Umbilical cord (tissue), 2 donors: ENCODE measurements at places on chromosomes 1 and 21.

- no peak for DNase-seq
Observed at GRCh38 chr1:164519426-164519825, 39.6 kb upstream of the PBX1 start.

DNA sequence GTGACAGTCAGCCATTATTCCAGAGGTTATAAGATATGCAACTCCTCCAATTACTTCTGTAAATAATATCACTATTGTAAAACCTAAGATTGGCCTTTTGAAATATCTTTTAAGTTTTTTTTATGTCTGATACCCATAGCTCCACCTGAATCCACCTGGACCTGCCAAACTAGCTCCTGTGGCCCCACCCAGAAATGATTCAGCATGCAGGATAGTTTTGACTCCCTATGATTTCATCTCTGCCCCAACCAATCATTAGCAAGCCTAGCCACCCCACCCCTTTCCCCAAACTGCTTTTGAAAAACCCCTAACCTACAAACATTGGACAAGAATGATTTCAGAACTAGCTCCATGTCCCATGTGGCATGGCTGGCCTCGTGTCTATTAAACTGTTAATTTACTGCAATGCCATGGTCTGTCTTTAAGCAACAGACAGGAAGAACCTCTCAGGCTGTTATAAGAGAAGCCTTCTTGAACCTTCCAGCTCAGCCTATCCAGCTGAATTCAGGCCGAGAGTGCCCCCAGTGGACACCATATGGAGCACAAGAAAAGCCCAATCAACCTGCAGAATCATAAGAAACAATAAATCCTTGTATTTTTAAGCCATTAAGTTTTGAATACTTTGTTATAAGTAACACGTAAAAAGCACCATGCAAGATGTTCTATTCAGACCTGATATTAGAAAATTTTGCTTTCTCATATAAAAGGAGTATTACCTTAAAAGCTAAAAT is 263.0 kb upstream of the ZRANB2 start:
- DNase-seq, result no peak

DNA sequence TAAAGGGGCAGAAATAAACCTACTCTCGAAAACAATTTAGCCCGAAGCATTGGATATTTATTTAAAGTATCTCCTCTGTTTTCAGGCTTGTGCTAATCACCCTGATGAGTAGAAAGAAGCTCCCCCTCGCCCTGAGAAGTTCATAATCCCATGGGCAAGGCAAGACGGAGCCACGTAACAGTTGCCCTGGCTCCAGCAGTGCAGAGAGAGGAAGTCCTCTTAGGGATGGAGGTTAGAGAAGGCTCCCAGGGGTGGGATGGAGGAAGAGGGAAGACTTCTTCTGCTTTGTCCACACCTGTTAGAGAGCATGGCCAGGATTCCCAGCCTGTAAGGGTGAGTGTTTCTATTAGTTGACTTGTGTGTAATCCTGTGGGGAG is 3.4 kb upstream of the GPR25 start:
- DNase-seq, result no peak

DNA sequence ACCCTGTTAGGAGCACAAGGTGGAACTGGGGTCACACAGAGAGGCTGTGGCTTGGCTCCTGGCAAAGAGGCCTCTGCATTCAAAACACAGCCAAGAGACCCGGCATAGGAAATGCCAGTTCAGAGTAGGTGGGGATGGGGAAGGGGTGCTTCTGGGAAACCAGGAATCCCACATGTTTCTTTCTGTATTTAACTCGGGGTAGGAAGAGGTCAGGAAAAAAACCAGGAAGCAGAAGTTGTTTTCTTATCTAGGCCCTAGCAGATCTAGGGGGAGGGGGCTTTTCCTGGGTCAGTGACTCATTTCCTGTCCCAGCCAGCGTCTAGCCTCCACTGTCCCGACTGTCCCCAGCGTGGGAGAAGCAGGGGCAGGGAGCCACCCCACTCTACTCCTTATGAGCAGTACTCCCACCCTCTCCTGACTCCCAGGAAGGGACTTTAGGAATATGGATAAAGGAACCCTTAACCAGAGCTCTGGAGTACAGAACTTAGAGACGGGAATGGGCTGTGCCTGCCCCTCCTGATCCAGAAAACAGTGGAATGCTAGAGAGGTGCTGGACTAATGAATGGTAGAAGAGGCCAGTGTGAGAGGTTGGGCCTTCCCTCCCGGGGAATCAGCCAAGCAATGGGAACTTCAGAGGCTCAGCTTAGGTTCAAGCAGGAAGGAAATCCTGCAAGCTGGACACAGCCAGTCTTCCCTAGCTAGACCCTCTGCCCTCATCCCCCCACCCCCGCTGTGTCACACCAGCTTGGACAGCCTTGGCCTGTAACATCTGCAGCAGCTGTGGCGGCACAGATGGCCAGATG is 5.7 kb downstream of the FHL3 start:
- DNase-seq, result peak; percentile 78

GRCh38 chr1:90334137-90334536 is 339.2 kb downstream of the ZNF326 start:
- no peak for DNase-seq

DNA sequence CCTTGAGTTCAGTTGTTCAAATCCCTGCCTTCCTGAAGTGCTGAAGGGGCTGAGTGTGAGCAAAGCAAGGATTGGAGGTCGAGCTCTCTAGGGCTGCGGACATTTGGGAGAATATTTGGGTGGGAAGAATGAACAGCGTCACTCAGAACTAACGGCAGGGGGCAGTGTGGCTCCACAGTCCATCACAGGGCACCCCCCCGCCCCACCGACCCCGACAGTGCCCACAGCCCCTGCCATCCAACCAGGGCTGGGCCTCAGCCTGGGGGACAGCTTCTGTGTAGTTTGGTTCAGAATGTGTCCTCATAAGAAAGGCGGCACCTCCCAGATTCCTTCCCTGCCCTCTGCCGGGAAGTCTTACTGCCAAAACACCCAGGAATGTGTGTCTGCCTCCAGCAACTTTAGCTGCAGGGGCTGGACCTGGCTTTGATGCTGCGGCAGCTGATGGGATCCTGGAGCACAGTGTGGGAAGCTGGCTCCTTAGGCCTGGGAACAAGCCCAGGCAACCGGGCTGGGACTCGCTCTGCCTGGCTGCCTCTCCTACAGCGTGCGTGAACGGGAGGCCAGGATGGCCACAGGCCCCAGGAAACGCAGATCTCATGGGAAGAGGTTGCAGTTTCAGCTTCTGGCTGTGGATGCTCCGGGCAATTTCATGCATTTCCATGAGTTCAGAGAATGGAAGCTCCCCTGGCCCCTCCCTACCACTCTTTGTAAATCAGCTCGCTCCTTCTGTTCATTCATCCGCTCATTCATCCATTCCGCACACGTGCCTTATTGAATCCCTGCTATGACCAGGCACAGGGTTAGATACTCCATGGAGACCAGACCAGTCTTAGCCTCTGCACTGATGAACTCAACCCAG is 104.9 kb upstream of the TMPRSS2 start:
- DNase-seq, result peak; percentile 96

DNA sequence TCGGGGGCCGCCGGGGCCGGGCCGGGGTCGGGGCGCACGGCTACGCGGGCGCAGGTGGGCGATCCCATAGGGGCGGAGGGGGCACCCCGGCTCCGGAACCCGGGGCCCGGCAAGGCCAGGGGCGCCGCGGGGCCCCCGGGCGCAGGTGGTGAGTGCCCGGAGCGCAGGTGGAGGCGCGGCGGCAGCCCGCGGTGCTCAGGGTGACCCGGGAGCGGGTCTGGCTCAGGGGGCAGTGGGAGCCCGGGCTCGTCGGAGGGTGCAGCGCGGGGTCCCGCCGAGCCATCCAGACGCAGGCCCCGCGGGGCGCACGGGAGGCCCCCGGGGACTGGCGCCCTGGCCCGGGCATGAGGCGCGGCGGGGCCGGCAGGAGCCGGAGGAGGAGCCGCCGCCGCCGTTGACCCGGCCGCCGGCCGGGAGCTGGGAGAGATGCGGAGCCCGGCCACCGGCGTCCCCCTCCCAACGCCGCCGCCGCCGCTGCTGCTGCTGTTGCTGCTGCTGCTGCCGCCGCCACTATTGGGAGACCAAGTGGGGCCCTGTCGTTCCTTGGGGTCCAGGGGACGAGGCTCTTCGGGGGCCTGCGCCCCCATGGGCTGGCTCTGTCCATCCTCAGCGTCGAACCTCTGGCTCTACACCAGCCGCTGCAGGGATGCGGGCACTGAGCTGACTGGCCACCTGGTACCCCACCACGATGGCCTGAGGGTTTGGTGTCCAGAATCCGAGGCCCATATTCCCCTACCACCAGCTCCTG is 489 bp downstream of the CELSR2 start:
- DNase-seq, result no peak

DNA sequence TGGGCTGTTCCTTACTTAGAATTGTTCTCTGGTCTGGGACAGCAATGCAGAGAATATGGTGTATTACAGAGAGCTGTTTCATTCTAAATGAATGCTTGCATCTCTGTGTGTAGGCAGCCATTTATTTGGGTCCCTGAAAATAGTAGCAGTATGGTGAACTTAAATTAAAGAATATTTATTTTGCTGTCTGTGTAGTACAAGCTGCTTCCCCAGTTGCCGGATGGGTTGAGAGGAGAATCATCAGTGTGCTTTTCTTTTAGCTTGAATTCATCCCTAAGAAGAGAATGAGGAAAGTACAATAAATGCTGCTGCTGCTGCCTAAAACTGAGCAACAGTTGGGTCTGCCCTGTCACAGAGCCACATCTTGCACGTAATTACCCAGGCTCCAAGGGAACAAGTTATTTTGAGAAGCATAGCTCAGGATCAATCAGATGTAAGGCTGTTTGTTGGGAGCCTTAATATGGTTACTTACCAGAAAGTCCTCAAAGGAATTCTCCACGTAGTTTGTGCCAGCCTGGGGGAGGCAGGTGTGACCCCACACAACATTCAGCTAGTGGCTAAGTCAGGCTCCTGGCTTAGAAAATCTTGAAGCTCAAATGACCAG is 16.6 kb downstream of the ACTN2 start:
- no peak for DNase-seq

DNA sequence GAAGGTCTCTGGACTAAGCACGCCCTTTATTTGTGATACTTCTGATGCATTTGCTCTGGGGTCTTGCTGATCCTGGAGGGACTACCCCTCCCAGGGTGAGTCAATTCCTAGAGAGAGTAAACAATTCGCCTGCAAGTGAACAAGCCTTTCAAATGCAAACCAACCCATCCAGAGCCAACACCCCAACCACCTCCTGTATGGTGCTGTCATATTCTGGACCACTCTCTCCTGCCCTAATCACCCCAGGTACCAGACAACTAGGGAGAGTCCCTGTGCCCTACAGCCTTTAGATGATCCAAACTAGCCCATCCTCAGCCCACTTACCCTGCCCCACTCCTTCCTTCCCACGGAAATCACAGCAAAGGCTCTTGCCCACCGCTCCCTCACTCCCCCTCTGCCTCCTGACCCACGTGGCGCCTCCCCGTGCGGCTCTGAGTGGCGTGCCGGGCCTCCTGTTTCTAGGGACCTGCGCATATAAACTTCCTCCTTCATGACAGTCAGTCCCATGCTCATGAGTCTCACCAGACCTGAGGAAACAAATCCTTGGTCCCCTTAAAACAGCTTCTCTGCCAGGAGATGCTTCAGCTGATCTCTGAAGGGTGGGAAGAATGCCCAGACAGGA is 37.2 kb downstream of the ACTA1 start:
- no peak for DNase-seq

DNA sequence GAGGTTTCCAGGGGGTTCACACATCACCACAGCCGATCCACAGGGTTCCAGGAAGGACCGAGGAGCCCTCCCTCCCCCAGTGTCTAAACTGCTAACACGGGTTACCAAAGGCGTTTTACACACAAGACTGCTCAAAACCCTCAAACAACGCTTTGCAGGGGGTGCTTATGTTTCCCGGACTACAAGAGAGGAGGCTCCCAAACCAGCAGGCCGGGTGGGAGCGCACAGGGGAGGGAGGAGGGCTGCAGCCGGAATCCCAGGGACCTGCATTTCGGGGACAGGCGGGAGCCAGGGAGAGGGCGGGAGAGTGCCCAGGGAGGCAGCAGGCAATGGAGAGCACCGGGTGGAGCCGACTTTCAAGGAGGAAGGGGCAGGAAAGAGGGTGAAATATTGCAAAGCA is 50.8 kb downstream of the ACBD3 start:
- DNase-seq, result no peak

- DNase-seq, result no peak
Observed at GRCh38 chr1:168739908-168740307, 10.9 kb upstream of the DPT start.

GRCh38 chr1:24172598-24172997 is 14.5 kb downstream of the IFNLR1 start:
- no peak for DNase-seq

DNA sequence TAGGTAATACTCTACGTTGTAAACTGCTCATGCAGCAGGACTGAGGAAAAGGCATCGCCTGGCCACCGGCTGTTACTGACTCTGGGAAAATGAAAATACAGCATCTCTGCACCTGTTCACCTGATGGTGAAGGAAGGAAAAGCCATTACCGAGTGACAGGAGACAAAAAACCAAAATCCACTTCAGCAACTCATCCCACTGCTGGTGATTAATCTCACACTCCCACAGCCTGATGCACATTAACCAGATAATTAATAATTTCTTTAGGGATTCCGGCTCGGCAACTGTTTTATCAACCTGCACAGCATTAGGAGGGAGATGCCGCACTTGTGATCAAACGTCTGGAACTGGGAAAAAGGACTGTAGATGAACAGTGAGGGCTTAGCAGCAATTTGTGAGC is 183.9 kb upstream of the ESRRG start:
- DNase-seq, result no peak

DNA sequence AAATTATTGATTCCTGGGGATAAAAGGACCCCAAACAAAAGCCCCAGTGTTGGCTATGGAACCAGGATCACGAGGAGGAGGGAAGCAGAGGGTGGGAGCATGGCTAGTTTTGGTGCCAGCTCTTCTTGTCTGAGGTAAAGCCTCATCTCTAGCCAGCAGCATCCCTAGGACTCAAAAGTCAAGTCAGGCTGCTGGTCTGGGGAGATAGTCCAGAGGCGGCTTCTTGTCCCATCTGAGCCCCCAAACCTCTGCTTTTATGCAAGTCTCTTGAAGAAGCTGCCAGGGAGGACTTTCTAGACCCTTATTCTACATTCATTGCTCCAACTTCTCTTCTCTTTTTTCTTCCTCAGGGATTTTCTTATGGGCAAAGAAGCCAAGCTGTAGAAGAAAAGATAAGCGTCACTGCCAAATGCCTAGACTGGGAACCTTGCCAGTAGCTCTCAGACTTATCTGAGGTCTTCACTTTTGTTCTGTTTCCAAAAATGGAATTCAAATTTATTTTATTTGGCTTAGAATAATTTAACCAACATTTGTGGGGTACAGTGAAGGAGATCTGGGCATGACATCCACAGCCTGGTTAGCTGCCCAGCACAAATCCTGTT is 6.9 kb upstream of the ANKRD35 start:
- DNase-seq, result peak; percentile 87

- no peak for DNase-seq
Observed at GRCh38 chr1:14476170-14476955, 122.1 kb upstream of the KAZN start.

DNA sequence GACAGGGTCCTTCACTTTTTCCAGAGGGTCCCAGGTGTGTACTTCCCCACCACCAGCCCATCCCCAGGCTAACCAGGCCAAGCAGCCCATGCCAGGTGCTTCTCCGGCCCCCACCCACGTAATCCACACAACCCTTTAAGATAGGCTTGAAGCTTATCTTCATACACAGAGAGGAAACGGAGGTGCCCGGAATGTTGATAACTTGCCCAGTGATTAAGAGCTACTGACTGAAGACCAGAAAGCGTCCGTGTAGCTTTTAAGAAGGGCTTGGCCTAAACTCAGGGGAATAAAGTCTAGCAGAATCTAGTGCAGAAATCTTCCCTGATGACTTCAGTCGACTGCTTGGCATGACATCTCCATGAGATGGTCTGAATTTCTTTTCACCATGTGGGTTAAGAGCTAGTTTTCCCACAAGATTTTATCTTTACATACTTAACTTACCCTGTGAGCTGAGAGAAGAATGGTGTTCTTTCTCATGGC is 138.7 kb downstream of the GALNT2 start:
- peak; percentile 59 for DNase-seq

GRCh38 chr1:58652651-58653184 is 47.1 kb downstream of the MYSM1 start:
- DNase-seq, result peak; percentile 84
